ENCODE measurements at places on chromosomes 5 and 9. TPM values are rescaled to one million over a fixed set of nuclear protein-coding genes. Genes with fewer than 3 reads are reported as not detected.

Gene TAS2R1
- not detected for total RNA-seq

Gene PCDHA9
- 0.16 TPM for total RNA-seq

Gene KIF24
- 0.63 TPM for total RNA-seq

Gene NME5
- 2.7 TPM for total RNA-seq

Gene IFNK
- not detected for total RNA-seq

Gene AIF1L
- total RNA-seq, result 0.16 TPM

Gene SPINK13
- total RNA-seq, result not detected

Gene GPR151
- total RNA-seq, result not detected
